IPS-NIHi11 (cell line): ENCODE measurements at places on chromosomes 16 and 17.

GRCh38 chr17:691423-691822 lies 23.2 kb downstream of the VPS53 start:
- no peak for DNase-seq

DNA sequence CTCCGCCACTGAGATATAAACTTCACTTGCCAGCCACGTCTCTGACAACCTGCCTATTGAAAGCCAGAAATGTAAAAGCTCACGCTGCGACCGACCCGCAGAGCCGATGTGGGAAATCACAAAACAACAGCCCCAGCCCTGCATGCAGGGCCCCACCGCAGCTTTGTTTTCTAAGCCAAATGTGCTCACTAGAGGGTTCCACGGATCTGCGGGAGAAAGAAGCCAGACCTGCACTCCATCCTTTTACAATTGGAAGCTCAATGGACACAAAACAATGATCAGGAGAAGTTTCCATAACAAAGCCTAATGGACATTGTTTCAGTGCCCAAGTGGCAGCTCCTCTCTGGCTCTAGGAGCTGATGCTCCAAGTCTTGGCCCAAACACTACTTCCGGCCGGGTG lies 33.1 kb downstream of the WIPI1 start:
- DNase-seq = no peak

DNA sequence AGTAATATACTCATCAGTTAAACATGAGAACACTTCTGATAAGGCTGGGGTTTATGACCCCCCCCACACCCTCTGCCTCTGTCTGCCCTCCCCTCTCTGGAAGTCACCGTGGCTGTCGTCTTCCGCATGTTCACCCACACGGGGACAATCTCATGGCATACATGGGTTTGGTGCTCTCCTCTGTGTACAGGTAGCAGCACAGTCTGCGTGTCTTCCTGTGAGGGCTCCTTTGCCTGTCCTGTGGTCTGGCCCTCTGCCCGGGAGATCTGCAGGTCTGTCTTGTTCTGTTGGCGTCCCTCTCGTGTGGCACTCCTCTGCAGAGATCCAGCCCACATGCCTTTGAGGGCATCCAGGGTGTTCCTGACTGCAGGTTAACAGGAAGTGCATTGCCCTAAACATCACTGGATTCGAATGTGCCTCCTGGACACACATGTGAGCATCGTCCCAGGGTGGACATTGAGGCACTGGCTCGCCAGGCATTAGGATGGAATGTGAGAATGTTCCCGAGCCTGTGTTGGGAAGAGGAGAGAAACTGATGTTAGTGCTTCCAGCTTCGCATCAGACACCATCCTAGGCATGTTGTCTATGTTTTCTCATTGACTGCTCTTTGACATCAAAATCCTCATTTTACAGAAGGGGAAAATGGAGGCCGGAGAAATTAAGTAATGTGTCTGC lies 54.5 kb downstream of the NKD1 start:
- DNase-seq = no peak

DNA sequence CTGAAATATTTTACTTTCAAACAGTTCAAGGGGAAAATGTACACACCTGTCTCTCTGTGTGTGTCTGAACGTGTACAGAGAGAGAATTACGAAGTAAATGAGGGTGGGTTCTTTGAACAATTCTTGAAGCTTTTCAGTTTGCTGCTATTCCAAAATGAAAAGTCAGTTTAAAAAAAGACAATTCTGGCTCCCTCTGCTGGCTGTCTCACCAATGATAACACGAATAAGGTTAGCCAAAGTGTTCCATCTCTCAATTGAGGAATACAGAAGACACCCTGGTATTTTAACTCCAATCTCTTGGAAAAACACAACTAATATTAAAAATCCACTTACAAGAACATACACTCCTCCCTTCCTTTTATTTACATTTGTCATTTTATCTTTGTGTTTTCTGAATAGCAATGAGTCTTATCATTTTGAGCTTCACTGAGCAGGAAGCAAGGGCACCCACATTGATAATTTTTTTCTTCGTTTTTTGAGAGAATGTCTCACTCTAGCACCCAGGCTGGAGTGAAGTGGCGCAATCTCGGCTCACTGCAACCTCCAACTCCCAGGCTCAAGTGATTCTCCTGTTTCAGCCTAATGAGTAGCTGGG lies 20.5 kb downstream of the EFTUD2 start:
- peak; percentile 59 for DNase-seq

DNA sequence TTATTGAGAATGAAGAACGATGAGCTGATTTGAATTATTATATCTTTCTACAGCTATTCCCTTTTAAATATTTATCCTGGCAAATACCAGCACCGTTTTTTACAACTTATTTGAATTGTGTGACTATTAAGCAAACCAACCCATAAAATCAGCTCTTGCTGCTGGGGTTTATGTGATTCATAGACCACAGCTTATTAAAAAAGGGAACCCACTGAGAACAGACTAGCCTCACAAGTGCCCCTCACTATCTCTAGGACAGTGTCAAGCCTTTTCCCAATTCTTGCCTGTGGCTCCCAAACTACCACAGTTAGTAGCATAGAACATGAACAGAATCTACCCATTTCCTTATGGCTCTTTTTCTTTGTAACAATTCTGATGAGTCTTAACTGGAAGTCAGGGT lies 6.1 kb upstream of the LIG3 start:
- no peak for DNase-seq

- peak; percentile 13 for DNase-seq
These were observed 57.3 kb downstream of the IGF2BP1 start for GRCh38 chr17:49054342-49055092.

DNA sequence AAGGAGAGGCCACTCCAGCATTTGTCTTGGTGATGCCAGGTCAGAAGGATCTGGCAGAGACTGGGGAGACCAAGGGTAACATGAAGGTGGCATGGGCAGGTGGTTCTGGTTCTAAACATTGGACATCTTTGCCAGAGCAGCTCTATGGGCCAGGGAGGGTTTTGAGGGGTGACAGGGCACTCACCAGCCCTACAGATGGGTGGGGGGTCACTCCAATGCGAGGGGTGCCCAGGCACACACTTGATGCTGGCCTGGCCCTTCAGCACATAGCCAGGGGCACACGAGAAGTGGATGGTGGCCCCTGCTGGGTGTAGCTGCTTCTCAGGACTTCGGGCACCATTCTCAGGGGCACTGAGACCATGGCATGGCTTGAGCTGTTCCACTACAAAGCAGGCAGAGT lies 5.5 kb upstream of the PHF12 start:
- DNase-seq = no peak

DNA sequence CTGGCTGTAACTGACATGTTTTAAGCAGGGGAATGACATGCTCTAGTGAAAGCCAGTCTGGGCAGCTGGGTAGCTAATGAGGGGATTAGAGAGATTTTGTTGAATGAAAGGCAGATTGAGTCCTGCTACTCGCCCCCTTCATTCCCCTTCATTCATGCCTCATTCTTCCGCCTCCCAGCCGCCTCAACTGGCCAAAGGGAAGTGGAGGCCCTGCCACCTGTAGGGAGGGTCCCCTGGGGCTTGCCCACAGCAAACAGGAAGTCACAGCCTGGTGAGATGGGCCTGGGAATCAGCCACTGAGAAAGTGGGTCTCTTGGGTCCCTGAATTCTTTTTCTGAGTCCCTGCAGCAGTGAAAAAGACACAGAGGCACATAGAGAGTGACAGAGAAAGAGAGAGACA lies 1.1 kb upstream of the CD19 start:
- DNase-seq = no peak

- no peak for DNase-seq
These were observed 10.2 kb downstream of the COTL1 start for GRCh38 chr16:84607694-84608093.

DNA sequence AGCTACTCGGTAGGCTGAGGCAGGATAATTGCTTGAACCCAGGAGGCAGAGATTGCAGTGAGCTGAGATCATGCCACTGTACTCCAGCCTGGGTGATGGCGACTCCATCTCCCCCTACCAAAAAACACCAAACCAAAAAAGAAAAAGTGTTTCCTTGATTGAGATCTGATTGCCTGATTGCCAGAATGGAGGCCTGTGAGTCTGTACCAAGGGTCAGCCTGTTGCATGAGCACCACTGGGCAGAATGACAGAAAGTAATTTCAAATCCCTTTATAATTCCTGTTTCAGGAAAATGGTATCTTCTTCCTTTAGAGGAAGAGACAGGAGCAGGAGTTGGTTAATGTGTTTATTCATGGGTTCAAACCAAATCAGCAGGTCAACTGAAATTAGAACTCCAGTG lies 8.5 kb downstream of the UBN1 start:
- DNase-seq = no peak

GRCh38 chr16:75640598-75640997 lies 6.9 kb downstream of the KARS1 start:
- DNase-seq = no peak

DNA sequence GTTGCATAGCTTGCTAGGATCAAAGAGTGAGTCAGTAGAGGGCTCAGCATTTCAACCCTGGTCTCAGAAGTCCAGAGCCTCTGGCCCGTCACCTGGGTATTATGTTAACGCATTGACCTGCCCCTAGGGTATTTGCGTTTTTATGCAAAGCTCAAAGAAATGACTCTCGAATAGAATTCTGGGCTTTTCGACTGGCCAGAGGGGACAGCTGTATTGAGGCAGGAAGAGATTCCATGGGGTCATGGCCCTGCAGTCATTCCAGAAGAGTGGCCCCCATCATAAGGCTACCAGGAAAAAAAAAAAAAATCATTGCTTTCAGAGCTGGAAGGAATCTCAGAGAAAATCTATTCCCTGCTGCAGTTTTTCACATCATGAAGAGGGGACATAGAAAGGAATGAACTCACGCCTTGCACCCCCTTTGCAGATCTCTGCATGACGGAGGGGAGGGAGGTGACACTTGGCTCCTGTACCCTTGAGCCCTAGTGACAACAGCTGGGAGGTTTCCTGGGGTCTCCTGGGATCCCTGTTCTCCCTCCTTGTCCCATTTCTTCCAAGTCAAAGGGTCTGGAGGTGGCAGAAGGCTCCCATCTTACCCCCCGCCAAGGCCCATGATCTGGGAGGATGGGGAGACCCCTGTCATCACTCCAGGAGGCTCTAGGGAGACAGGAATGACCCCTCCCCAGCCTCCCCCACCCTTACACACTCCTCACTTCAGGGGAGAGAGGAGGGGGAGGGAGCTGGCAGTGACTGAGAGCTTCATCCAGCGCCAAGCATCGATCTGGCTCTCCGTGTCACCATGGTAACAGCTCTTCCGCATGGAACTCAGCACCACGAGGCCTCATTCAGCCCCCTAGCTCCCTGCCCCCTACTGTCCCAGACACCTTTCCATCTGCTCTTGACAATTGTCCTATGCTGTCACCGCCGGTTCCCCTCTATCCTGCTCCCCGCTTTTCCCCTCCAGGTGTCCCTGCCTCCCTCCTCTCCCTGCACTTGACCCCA lies 35.8 kb downstream of the GP2 start:
- DNase-seq = peak; percentile 13

DNA sequence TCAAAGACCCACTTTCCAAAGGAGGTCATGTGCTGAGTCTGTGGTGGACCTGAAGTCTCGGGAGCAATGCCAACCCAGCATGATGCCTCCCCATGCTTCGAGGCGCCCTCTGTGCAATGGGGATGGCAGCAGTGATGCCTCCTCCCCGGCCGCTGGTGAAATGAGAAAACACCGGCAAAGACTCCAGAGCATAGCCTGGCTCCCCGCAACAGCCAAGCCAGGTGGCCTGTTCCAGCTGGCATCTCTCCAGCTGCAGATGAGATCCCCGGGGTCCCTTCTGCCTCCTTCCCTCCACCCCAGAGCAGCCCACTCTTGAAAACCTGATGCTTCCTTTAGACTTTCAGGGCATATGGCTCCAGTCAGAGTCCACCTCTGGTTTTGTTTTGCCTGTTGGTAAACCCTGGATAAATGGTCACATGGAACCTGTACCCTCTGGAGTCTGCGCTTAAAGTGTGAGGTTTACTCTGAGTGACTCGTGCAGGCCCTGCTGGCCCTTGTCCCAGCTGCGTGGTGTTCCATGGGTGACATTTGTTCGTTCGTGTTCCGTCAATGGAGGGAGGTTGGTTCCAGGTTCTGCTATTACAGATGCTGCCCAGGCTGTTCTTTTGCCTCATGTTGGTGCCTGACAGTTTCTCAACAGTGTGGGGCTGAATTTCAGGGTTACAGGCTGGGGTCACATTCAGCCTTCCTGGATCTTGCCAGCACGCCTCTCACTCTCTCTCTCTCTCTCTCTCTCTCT lies 181.8 kb upstream of the CIBAR2 start:
- DNase-seq = no peak

DNA sequence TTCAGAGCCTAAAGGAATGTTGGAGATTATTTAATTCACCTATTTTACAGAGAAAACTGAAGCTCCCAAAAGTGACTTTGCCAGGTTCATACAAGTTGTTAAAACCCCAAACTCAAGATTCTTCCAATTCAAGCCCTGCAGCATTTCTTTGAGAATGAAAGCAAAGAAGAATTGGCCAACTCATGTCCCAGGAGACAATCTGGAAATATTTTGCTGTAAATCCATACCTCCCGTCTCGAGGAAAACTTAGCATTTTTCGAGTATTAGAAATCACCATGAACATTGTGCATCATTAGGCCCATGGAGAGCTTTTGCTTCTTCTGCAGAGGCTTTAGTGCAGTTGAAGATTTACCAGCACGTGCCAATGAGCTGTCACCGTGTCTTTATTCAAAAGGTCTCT lies 176.4 kb upstream of the KCNJ16 start:
- DNase-seq = no peak

DNA sequence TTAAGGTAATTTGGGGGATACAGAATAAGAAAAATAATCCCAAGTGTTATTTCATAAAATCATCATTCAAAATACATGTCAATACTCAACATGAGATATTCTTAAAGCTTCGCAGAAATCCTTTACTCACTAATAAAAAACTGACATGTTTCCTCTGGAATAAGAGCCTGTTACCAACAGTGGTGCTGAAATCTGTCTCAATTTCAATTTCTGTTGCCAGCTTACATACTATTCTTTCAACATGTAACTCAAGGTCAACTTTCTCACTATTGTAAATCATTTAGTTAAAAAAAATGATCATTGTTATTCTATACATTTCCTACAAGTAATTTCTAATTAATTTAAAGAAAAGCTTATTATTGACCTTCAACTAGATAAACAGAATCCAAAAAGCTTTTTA lies 67.9 kb downstream of the CEP95 start:
- no peak for DNase-seq

- no peak for DNase-seq
These were observed 1.5 kb downstream of the FGF11 start for GRCh38 chr17:7440834-7441195.

DNA sequence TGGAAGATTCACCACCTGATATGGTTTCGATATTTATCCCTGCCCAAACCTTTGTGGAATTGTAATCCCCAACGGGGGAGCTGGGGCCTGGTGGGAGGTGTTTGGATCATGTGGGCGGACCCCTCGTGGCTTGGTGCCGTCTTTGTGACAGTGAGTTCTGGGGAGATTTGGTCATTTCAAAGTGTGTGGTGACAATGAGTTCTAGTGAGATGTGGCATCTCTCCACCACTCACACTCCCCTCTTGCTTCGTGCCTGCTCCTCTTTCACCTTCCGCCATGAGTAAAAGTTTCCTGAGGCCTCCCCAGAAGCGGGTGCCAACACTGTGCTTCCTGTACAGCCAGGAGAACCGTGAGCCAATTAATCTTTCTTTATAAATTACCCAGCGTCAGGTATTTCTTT lies 9.7 kb downstream of the CCDC57 start:
- no peak for DNase-seq

GRCh38 chr16:20798364-20798763 lies 7.9 kb downstream of the ERI2 start:
- DNase-seq = no peak
